ENCODE measurements at places on chromosomes 5 and 9. TPM values are rescaled to one million over a fixed set of nuclear protein-coding genes. Genes with fewer than 3 reads are reported as not detected.
A peak's percentile ranks its signal among the peaks of the same experiment; 100 is the strongest.

SH2D3C gene
- 3.5 TPM for total RNA-seq

GFI1B gene
- 1.3 TPM for total RNA-seq

CDH6 gene
- total RNA-seq = 2.0 TPM

BAAT gene
- not detected for total RNA-seq

KIF4B gene
- total RNA-seq = not detected

MARVELD2 gene
- total RNA-seq = 51.2 TPM

SMIM33 gene
- total RNA-seq = 5.9 TPM

AP3B1 gene
- 62.6 TPM for total RNA-seq

DNA sequence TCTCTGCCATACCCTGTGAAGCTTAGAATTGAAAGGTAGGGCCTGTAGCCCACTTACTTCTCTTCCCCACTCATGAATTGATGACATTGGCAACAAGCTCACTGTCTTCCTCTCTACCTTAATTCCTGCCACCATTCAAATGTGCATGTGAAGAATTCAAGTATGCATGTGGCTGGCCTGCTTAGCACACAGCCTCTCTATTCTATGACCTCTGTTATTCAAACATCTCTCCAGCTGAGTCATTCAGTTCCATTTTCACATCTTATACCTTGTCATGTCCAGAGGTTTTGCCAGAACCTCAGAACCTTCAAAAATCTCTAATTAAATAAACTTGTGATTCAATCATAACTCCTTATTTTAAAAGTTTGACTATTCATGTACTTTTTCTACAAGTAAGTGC is 114.7 kb upstream of the MAN2A1 start:
- H3K4me3 ChIP-seq = no peak overlapping the region
- no peaks in the 10 kb centered on the region for H3K4me1 ChIP-seq
- no peaks in the 10 kb centered on the region for H3K27me3 ChIP-seq
- DNase-seq = no peak

GRCh38 chr5:163252950-163253349 is 184.4 kb upstream of the CCNG1 start:
- no peak for DNase-seq
- no peaks in the 10 kb centered on the region for H3K4me1 ChIP-seq
- no peak overlapping the region for H3K27ac ChIP-seq
- H3K4me3 ChIP-seq = no peak overlapping the region

GRCh38 chr9:16625161-16625631 is 245.3 kb downstream of the BNC2 start:
- H3K27ac ChIP-seq = no peak overlapping the region
- no peaks in the 10 kb centered on the region for H3K36me3 ChIP-seq
- no peak for DNase-seq
- no peaks in the 10 kb centered on the region for H3K27me3 ChIP-seq
- H3K4me1 ChIP-seq = no peaks in the 10 kb centered on the region

DNA sequence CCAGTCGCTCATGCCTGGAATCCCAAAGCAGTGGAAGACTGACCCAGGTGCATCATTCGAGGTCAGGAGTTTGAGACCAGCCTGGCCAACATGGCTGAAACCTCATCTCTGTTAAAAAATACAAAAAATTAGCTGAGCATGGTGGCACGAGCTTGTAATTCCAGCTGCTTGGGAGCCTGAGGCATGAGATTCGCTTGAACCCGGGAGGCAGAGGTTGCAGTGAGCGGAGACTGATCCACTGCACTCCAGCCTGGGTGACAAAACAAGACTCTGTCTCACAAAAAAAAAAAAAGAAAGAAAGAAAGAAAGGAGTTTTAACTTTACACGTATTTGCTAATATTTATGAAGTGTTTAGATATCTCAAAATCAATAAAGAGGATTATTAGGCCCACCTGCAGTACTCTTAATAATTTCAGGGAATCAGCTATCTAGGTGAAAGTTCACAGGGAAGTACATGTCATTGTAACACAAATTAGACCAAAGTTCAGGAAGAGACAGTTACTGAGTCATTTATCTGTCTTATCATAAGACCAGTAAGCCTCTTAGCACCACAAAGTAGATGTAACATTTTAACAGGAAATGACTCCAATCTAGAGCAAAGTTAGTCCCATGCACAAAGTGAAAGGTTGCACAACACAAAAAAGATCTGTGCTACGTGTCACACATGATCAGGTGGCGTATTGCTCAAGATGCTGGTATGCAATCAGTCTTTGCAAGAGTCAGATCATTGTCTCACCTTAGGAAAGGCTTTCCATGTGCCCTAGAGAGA is 34.1 kb upstream of the PLIN2 start:
- H3K4me3 ChIP-seq = no peak overlapping the region
- H3K36me3 ChIP-seq = no peaks in the 10 kb centered on the region
- peak; percentile 67 for DNase-seq

GRCh38 chr5:157574456-157575380 is 857 bp downstream of the ADAM19 start:
- peak overlapping the region; percentile 77 for H3K27ac ChIP-seq
- DNase-seq = peak; percentile 29
- H3K27me3 ChIP-seq = no peaks in the 10 kb centered on the region
- H3K36me3 ChIP-seq = no peaks in the 10 kb centered on the region

DNA sequence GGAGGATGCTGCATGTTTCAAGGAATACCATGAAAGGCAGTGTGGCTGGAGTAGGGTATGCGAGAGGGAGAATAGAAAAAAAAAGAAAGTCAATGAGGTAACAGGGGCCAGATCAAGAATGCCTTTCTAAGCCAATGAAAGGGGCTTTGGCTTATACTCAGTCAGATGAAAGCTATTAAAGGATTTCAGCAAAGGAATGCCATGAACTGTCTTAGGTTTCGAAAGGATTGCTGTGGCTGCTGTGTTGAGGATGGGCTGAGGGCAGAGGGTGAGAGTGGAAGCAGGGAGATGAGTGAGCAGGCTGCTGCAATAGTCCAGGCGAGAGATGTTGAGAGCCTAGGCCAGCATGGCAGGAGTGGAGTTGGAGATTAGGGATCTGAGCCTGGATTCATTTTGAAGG is 135.4 kb upstream of the CKMT2 start:
- no peaks in the 10 kb centered on the region for H3K36me3 ChIP-seq
- H3K4me1 ChIP-seq = no peaks in the 10 kb centered on the region
- H3K4me3 ChIP-seq = no peak overlapping the region
- no peak overlapping the region for H3K27ac ChIP-seq

- H3K4me1 ChIP-seq = no peaks in the 10 kb centered on the region
- H3K27ac ChIP-seq = no peak overlapping the region
- no peaks in the 10 kb centered on the region for H3K27me3 ChIP-seq
- H3K4me3 ChIP-seq = no peak overlapping the region
- peaks cover 17% of the 10 kb centered on the region for H3K36me3 ChIP-seq
Observed at GRCh38 chr9:128175726-128176125, 15.6 kb downstream of the CIZ1 start.

DNA sequence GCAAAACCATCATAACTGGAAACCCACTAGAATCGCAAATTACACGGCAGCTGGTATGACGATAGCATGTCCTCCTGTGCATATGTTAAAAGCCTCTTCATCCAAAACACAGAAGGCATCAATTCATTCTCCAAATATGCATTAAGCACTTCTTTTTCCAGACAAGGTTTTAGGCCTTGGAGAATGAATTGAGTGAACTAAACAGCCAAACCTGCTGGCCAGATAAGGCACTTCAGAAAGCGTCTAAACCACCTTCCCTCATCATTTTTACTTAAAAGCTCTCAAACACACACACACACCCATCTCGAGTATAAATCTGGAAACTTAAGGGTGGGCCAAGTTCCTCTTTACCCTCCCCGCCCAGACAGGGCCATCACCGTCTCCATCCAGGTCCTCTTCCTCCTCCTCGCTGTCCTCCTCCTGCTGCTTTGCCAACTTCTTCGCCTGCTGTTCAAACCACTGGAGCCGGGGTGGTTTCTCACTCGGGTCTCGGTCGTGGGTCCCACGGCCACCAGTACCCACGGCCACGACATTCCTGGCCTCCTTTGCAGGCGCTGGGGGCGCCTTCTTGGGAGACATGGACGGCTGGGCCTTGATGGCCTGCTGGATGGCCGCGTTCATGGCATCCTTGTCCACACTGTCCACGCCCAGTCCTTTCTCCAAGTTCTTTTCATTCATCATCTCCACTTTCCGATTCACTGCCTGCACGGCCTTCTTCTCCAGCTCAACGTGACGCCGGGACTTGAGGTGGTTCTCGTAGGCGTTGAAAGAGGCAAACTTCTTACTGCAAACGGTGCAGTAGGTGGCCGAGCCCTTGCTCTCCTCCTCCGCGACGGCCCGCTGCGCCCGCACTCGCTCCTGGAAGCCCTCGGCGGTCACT is 696 bp downstream of the ZNF622 start:
- peaks cover 12% of the 10 kb centered on the region for H3K36me3 ChIP-seq
- peak overlapping the region; percentile 95 for H3K4me3 ChIP-seq
- H3K4me1 ChIP-seq = peaks cover 22% of the 10 kb centered on the region

GRCh38 chr5:96637196-96637595 is 25.0 kb upstream of the CAST start:
- H3K4me1 ChIP-seq = no peaks in the 10 kb centered on the region
- H3K27me3 ChIP-seq = no peaks in the 10 kb centered on the region
- no peaks in the 10 kb centered on the region for H3K36me3 ChIP-seq
- H3K4me3 ChIP-seq = no peak overlapping the region

DNA sequence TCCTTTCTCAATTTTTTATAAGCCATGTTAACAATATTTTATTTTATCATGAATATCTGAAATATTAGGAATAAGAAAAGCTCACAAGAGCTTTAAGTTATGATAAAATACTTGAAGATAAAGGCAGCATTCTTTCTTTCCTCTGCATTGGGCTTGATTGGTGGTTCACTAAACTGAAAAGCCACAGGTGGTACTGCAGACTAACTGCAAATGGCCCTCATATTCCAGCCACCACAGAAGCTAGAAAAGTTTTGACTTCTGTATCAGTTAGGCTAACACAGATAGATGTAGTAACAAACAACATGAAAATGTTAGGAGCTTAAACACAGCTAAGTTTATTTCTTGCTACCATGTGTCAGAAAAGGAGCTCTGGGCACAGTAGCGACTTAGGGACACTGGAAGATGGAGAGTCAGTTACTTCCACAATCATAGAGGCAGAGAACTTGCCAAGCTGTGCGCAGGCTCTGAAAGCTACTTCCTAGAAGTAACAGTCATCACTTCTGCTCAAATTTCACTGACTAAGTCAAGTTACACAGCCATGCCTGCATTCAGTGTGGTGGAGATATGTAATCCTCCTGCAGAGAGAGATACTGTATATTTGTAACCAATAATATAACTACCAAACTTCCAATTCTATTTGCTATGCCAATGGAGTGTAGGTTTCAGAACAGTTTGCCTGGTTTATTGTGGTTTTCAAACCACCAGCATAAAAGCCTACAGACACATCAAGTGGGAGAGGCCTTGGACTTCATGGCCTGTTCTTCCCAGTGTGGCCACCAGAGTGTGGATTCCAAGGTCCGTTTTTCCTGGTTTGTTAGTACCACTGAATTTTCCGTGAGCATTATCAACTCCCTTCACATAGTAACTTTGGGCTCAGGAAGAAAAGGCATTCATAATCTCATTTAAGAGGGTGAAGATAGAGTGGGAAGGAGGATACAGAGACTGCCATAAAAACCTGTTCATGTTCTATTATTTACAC is 268.3 kb downstream of the PJA2 start:
- H3K4me3 ChIP-seq = no peak overlapping the region
- peaks cover 6% of the 10 kb centered on the region for H3K4me1 ChIP-seq
- no peak overlapping the region for H3K27ac ChIP-seq

- no peaks in the 10 kb centered on the region for H3K4me1 ChIP-seq
- H3K36me3 ChIP-seq = no peaks in the 10 kb centered on the region
- DNase-seq = no peak
- H3K27me3 ChIP-seq = no peaks in the 10 kb centered on the region
- no peak overlapping the region for H3K27ac ChIP-seq
Observed at GRCh38 chr9:69976152-69976551, 67.5 kb upstream of the MAMDC2 start.

DNA sequence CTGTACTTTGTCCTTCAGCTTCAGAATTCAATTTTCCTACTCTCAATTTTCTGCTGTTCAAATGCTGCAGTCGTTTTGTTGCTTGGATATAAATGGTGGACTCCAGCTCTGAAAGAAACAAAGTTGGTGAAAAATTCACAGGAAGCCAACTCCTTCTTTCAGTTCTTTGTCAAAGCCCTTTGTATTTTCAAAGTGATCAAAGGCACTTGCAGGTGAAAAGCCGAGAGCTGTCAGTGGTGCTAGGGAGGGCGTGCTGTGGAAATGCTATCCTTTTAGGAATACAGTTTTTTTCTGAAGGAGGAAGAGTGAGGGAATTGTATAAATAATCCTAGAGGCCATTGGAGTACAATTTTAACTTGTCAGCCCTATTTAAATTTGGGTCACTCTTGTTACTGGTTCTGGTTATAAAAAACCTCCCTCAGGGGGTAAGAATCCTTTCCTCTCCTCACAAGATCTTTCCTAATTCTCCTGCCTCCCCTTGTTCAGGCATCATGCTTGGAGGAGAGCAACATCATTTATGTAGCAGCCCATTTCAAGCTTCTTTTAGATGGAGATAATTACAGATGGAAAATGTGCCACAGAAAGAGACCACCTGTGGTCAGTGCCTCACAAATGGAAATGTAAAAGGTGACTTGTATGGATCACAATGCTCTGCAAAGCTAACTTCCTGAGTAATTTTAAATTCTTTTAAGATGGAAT is 62.5 kb upstream of the GHR start:
- H3K27ac ChIP-seq = no peak overlapping the region
- H3K27me3 ChIP-seq = no peaks in the 10 kb centered on the region
- no peak overlapping the region for H3K4me3 ChIP-seq
- H3K4me1 ChIP-seq = no peaks in the 10 kb centered on the region
- no peaks in the 10 kb centered on the region for H3K36me3 ChIP-seq

- DNase-seq = no peak
- no peak overlapping the region for H3K27ac ChIP-seq
- no peak overlapping the region for H3K4me3 ChIP-seq
- no peaks in the 10 kb centered on the region for H3K36me3 ChIP-seq
Observed at GRCh38 chr9:71646131-71646530, 122.2 kb downstream of the CEMIP2 start.

DNA sequence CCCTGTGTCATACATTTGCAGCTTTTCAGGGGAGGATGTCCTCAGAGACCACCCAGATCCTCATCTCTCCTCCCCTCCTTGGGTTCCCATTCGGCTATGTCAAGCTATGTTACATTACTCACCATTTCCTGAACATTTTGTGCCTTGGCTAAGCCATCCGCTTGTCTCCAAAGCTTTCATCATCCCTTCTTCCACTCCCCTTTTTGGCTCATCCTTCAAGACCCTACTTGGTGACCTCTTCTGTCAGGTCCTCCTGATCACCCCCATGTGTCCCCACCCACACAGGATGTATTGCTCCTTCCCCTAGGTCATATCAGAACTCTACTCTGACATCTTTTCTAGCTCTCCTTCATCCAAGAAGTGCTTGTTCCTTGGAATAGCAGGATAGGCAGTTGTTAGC is 81.8 kb downstream of the BOD1 start:
- no peak for DNase-seq
- no peaks in the 10 kb centered on the region for H3K27me3 ChIP-seq
- no peak overlapping the region for H3K4me3 ChIP-seq
- no peaks in the 10 kb centered on the region for H3K36me3 ChIP-seq
- H3K27ac ChIP-seq = no peak overlapping the region

GRCh38 chr9:1709347-1709746 is 305.8 kb upstream of the SMARCA2 start:
- H3K27me3 ChIP-seq = no peaks in the 10 kb centered on the region
- no peak for DNase-seq
- H3K36me3 ChIP-seq = no peaks in the 10 kb centered on the region
- H3K4me1 ChIP-seq = no peaks in the 10 kb centered on the region
- H3K4me3 ChIP-seq = no peak overlapping the region
- no peak overlapping the region for H3K27ac ChIP-seq

- no peaks in the 10 kb centered on the region for H3K27me3 ChIP-seq
- H3K4me1 ChIP-seq = no peaks in the 10 kb centered on the region
- H3K36me3 ChIP-seq = peaks cover 5% of the 10 kb centered on the region
- DNase-seq = no peak
- H3K27ac ChIP-seq = no peak overlapping the region
- H3K4me3 ChIP-seq = no peak overlapping the region
Observed at GRCh38 chr5:176355400-176356178, 6.0 kb downstream of the KIAA1191 start.
